GOT3 (cell line): ENCODE measurements at places on chromosomes 2 and 18.

GRCh38 chr2:219252084-219252483 is 959 bp upstream of the TUBA4B start:
- no peak for DNase-seq

DNA sequence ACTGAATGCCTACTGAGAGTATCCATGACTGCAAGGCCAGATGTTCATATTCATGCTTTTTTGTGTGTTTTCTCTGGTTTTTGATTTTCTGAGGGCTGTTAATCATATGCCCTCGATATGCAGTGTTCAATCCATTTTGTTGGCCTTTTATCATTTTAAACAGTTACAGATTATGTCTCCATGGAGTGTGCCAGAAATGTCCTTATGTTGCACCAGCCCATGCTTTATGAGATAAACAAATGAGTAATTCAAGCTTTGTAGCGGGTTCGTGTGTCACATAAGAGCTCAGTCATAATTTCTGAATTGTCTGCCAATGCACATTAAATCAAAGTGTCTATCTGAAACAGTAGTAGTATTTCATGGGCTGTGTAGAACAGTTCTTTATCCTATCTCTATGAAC is 583.0 kb downstream of the THSD7B start:
- DNase-seq, result no peak

DNA sequence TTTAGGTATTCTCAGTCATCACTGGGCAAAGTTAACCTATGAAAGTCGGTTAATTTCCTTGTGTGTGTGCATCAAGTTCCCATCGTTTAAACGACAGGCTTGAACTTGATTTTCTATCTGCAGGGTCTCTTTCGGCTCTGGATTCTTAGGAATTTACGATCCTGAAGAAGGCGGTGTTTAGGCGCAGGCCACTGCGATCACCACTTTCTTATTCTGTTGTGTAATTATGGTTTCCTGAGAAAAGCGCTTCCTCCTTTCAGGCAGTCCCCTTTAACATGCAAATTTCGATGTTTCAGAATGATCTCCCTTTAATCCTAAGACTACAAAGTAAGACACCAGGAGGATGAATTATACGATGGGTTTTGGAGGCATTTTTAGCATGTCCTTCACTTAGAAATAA is 27.9 kb upstream of the MBP start:
- DNase-seq, result no peak

DNA sequence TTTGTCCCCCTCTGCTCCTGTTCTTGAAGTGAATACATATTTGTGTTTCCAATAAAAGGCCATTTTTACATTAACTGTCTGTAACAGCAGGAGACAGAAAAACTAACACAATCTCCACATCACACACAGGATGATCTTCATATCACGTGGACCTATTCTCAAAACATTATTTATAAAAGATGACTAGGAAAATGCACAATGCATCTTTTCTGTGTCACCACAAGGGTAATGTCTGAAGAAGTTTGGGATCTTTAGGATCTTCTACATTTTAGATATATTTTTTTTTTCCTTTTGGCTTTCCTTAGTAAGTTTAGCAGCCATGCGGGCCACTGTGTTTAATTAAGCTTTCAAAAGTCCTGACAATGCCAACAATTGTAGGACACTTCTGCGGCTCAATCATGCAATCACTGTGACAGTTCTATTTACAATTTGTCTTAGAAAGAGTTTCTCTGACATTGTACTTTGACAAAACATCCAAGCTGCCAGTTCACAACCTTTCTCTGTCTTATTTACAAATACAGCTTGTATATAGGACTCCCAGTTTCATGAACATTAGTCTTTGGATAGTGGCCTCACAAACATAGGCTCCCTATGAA is 12.3 kb downstream of the BCL11A start:
- DNase-seq, result no peak

DNA sequence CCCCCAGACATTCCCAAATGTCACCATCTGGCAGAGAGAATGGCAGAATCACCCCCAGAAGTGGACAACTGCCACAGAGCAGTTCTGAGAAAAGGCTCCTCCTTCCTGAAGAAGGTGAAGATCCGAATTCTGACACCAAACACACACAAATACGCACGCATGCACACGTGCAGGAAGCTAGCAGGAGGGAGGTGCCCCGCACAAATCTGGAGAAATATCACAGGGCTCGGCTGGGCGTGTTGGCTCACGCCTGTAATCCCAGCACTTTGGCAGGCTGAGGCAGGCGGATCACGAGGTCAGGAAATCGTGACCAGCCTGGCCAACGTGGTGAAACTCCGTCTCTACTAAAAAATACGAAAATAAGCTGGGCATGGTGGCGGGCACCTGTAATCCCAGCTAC is 38.5 kb upstream of the ATG16L1 start:
- DNase-seq, result no peak
